CD4-positive, alpha-beta T cell treated with Interleukin-10 for 1 hour (primary cell): ENCODE measurements at places on chromosomes 7 and 10.
A peak's percentile ranks its signal among the peaks of the same experiment; 100 is the strongest.

- no peak for DNase-seq
Measured at GRCh38 chr7:68438811-68439210, 1159.5 kb upstream of the AUTS2 start.

DNA sequence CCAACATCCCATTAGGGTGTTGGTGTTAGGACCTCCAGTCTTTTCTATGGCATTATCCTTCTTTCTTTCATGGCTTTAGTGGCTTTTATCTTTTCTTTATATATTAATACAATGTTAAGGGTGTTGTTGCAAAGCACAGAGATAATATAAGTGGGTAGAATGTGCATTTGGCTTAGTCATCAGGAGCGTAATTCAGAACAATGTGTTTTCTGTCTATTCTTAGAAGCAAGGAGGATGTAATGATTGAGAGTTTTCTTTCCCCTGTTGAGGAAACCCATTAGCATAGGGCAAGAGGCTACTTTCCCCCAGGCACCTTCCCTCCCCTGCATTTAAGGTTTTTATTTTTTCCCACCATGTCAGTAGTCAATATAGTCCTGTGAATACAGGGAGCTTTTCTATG is 79.7 kb downstream of the TMEM106B start:
- DNase-seq: no peak

GRCh38 chr10:123007558-123008354 is 839 bp downstream of the IKZF5 start:
- DNase-seq: peak; percentile 70

- DNase-seq: no peak
Measured at GRCh38 chr7:106493041-106493731, 167.8 kb downstream of the CCDC71L start.

DNA sequence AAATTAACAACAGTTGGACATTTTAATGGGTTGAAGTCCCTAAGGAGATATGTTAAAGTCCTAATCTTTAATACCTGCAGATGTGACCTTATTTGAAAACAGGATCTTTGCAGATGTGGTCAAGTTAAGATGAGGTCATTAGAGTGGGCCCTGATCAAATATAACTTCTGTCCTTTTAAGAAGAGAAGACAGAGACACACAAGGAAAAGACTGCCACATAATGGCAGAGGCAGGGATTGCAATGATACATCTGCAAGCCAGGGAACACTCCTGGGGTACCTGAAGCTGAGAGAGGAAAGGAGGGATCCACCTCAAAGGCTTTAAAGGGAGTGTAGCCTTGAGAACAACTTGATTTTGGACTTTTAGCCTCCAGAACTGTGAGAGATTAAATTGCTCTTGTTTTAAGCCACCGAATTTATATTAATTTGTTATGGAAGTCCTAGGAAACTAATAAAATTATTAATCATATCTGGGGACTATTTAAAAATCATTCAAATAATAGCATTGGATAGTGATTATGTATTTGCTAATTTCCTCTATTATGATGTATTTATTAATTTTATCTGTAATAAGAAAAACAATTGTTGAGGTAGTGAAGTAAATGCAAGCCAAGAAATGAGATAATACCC is 700.0 kb upstream of the PCDH15 start:
- no peak for DNase-seq

- DNase-seq: no peak
Measured at GRCh38 chr10:130708465-130709070, 572.4 kb downstream of the GLRX3 start.

DNA sequence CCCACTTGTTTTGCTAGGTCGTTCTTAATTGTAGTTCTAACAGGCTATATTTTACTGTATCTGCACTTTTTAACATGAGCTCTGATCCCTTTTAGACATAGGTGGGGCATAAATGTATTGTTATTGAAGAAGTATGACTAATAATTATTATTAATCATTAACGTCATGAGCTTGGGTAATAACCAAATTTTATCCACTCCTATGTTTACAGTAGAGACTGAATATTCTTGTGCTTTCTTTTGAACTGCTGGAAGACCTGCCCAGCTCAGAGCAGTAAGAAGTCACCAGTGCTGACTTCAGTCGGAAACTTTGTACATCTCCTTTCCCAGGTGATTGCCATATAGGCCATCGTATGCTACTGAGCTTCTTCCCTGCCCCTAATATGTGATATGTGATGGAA is 18.7 kb downstream of the PKD2L1 start:
- no peak for DNase-seq

DNA sequence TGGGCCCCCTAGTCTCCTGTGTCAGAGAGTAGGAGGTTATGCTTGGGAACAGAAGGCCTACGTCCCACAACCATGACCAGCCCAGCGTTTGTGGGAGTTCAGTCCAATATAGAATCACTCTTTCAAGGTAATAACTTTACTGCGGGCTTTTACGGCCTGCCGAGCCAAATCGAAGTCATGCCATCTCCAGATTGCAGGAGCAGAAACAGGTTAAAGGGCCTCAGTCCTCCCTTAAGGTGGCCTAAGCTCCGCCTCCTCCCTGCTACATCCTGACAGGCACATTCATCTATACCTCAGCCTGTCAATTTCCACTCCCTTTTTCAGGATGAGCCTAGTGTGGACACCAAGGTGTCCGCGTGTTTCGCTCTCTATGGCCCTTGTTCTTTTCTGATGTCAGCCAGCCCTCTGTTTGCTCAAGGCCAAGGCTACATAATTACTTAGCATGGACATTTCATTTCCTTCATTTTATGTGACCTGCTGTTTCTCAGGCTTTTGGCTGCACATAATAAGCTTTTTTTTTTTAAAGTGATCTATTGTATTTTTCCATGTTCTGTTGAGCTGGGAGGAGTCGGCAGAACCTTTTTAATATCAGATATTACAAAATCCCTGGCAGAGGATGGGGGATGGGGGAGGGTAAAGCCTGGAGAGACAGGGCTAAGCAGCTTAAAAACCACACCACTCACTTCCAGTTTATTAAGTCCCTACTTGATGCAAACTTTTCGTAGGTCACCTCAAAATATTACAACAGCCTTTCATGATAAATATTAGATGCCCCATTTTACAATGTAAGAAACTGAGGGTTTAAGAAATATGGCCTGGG is 84.6 kb downstream of the CACNB2 start:
- no peak for DNase-seq

DNA sequence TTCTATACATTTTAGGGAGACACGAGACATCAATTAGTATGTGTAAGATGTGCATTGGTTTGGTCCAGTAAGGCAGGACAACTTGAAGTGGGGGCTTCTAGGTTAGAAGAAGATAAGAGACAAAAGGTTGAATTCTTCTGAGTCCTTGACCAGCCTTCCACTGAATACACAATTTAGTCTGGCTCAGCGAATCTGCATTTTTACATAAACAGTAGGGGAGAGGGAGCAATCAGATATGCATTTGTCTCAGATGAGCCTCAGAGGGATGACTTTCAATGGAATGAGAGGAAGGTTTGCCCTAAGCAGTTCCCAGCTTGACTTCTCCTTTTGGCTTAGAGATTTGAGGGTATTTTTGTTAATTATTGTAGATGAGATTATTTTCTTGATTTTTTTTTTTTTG is 20.0 kb upstream of the C10orf90 start:
- DNase-seq: no peak

DNA sequence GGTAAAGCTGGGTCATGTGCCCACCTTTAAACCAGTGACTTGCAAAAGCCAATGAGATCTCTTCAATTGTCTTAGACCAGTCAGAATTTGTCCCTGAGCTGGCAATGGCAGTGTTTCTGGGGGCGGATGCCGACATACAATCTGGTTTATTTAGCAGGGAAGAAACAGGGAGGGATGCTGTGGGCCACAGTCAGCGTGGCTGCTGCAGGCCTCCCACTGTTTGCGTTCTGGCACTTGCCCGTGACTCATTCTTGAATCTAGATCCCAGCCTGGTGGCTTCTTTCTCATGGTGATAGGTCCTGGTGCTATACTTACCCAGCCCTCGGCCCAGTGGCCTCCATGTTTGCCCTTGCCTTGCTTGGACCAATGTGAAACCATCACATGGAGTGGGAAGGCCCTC is 3.1 kb upstream of the CPA1 start:
- DNase-seq: no peak

GRCh38 chr7:140901941-140902302 is 22.8 kb downstream of the BRAF start:
- no peak for DNase-seq
